Sigmoid colon (tissue), 7 donors: ENCODE measurements at places on chromosomes 7 and 10. TPM values are rescaled to one million over a fixed set of nuclear protein-coding genes. Genes with fewer than 3 reads are reported as not detected.

DNA sequence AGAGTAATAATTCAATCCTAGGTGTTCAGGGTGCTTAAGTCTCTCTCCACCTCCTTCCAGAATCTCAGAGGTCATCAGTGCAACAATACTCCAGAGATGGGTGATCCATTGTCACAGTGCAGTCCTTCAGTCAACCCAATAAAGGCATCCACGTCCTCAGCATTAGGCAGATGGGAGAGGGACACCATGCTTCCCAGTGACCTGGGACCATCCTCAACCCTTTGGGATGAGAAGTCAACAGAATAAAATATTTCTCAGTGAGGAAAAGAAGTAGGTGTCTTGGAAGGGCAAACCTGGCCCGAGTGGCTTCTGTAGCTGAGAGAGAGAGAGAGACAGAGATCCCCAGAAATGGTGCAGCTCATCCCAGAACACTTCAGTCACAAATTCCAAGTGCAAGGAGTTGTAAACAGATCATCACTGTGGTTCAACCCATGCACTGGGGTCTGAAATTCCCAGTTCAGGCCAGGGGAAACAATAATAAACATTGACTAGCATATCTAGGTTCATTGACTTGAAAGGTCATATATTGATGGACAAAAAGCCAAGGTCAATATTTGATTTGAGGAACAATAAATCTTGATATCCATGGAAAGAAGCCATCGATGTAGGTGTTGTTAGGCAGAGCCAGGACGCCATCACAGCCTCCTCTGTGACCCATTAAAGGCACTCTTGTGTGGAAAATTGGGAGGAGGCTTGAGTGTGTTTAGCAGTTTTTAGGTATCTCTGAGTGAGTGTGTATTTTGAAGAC lies 256.0 kb upstream of the ZMIZ1 start:
- H3K27me3 ChIP-seq = no peaks in the 10 kb centered on the region
- H3K27ac ChIP-seq = no peak overlapping the region
- DNase-seq = no peak
- H3K4me3 ChIP-seq = no peak overlapping the region

TUBAL3 gene
- total RNA-seq = not detected

DNA sequence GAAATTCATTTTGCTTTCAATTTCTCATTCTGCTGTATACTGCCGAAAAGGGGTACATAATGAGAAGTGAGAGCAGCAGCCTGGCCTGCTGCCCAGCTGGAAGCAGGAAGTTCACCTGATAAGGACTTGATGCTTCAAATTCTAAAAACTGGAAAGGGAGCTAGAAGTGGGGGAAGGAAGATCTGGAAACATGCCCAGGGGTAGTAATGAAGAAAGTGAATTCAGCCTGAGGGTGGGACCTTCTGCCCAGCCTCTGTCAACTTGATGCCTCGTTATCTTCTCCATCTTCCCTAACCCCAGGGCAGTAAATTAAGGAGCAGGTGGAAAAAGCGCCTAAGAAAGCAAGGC lies 69.4 kb downstream of the ARMH3 start:
- H3K36me3 ChIP-seq = peaks cover 49% of the 10 kb centered on the region
- H3K4me3 ChIP-seq = no peak overlapping the region
- no peak for DNase-seq
- no peaks in the 10 kb centered on the region for H3K27me3 ChIP-seq

DNA sequence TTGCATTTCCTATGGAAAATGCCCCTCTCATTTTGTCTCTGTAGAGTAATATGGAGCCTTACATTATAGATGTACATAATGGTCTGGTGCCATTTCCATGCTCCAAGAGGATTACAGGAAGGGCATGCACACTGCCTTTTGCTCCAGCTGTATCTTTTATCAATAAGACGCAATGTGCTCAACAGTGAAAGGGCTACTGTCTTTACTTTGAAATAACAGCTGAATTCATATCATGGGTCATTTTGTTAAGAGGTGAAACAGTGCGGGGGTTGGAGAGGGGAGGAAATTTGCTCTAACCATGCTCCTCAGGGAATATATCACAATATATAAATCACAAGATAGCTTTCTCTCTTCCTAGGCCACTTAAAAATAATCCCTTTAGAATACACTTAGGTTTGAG lies 77.7 kb downstream of the ICA1 start:
- no peak overlapping the region for H3K4me3 ChIP-seq
- DNase-seq = no peak
- H3K27me3 ChIP-seq = no peaks in the 10 kb centered on the region
- no peaks in the 10 kb centered on the region for H3K36me3 ChIP-seq
- H3K27ac ChIP-seq = no peak overlapping the region

DNA sequence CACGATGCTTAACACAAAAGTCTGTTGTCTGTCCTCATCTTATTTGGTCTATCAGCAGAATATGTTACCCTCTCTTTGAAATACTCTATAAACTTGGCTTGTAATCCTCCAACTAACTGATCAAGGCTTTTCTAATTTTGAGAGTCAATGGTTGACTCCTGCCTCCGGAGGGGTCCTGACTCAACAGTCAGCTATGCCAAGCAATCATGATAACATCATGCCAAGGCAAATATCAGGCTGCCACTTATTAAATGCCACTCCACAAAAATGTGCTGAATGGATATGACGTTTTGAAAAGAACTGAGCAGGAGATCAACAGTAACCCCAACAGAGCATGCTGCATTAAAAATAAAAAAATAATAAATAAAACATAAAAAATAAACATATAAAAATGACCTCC lies 116.1 kb downstream of the PARD3 start:
- H3K27ac ChIP-seq = no peak overlapping the region
- H3K27me3 ChIP-seq = no peaks in the 10 kb centered on the region
- DNase-seq = no peak
- H3K36me3 ChIP-seq = no peaks in the 10 kb centered on the region
- H3K4me3 ChIP-seq = no peak overlapping the region

GRCh38 chr10:92712016-92712889 lies 22.5 kb downstream of the HHEX start:
- no peak for DNase-seq
- H3K4me1 ChIP-seq = no peaks in the 10 kb centered on the region
- H3K27me3 ChIP-seq = no peaks in the 10 kb centered on the region
- H3K36me3 ChIP-seq = no peaks in the 10 kb centered on the region
- no peak overlapping the region for H3K4me3 ChIP-seq

GRCh38 chr7:155062411-155062810 lies 7.7 kb upstream of the HTR5A start:
- no peak for DNase-seq
- H3K27me3 ChIP-seq = no peaks in the 10 kb centered on the region
- no peak overlapping the region for H3K4me3 ChIP-seq
- H3K27ac ChIP-seq = no peak overlapping the region

GRCh38 chr10:18195060-18195799 lies 55.0 kb downstream of the CACNB2 start:
- H3K27ac ChIP-seq = peak overlapping the region; percentile 80
- DNase-seq = peak; percentile 74
- no peaks in the 10 kb centered on the region for H3K36me3 ChIP-seq
- H3K27me3 ChIP-seq = no peaks in the 10 kb centered on the region
- H3K4me3 ChIP-seq = no peak overlapping the region

DNA sequence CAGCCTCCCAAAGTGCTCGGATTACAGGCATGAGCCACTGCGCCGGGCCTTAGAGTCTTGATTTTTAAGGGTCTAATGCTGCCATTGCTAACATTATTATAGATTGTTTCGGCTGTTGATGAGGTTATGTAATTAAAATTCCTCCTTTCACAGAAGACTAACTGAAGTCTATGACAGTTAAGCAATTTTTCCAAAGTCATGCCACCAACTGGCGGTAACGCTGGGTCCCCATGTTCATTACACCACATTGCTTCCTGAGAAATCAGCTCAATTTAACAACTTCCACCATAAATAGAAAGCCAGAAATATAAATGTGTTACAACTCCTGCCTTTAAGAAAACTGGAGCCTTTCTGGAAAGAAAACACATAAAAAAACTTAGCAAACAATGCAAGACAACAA lies 3.5 kb downstream of the ERLIN1 start:
- no peak overlapping the region for H3K4me3 ChIP-seq
- no peak overlapping the region for H3K27ac ChIP-seq
- no peak for DNase-seq
- H3K27me3 ChIP-seq = no peaks in the 10 kb centered on the region
- peaks cover 4% of the 10 kb centered on the region for H3K36me3 ChIP-seq
